ENCODE measurements at places on chromosomes 3 and 15.

GRCh38 chr3:44179246-44179645 lies 62.4 kb upstream of the TOPAZ1 start:
- no peaks in the 10 kb centered on the region for H3K27me3 ChIP-seq
- no peak overlapping the region for H3K4me3 ChIP-seq
- no peaks in the 10 kb centered on the region for H3K36me3 ChIP-seq
- H3K27ac ChIP-seq: no peak overlapping the region
- no peaks in the 10 kb centered on the region for H3K4me1 ChIP-seq

GRCh38 chr15:80020731-80021130 lies 38.7 kb upstream of the ZFAND6 start:
- H3K36me3 ChIP-seq: no peaks in the 10 kb centered on the region
- H3K27me3 ChIP-seq: no peaks in the 10 kb centered on the region
- no peak for DNase-seq
- H3K4me1 ChIP-seq: peaks cover 13% of the 10 kb centered on the region
- H3K27ac ChIP-seq: no peak overlapping the region

DNA sequence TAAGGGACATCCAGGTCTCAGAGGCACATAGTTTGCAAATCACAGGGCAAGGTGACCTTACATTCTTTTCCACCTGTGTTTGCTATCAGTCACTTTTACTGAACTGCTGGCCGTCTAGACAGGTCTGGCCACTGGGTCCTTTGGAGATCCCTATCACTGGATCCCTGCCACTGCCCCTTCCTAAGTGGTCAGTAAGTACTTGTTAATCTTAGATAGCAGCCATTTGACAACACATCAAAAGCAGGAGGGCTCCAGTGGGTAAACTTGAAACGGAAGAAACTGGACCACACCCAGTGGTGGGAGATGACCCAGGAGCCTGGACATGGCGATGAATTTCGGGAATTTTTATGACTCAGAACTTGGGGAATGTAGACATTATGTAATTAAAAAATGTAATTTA lies 28.9 kb upstream of the RASGRP1 start:
- no peaks in the 10 kb centered on the region for H3K36me3 ChIP-seq
- H3K4me1 ChIP-seq: no peaks in the 10 kb centered on the region
- DNase-seq: no peak
- H3K27me3 ChIP-seq: no peaks in the 10 kb centered on the region

DNA sequence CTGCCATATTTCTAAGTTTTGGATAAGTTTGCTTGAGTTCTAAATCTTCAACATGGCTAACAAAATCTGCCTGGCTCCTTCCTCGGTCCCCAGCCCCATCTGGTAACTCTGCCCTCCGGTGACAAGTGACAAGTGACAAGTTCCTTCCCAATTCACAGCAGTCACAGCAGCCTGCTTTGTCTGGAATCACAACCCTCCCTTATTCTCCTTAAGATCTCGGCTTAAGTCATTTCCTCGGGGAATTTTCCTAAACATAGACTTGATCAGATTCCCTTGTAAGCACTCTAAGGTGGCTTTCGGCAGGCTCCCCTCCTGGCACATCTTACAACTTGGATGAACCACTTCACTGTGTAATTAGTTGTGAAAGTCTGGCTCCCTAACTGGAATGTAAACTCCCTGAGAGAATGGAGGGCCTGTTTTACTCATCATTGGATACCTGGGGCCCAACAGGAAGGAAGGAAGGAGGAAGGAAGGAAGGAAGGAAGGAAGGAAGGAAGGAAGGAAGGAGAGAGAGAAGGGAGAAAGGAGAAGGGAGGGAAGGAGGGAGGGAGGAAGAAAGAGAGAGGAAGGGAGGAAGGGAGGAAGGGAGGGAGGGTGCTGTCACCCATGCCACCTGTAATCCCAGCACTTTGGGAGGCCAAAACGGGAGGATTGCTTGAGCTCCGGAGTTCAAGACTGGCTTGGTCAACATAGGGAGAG lies 126.4 kb downstream of the SHQ1 start:
- DNase-seq: no peak
- no peak overlapping the region for H3K4me3 ChIP-seq
- no peaks in the 10 kb centered on the region for H3K27me3 ChIP-seq
- H3K36me3 ChIP-seq: no peaks in the 10 kb centered on the region
- H3K27ac ChIP-seq: no peak overlapping the region
- no peaks in the 10 kb centered on the region for H3K4me1 ChIP-seq

- DNase-seq: no peak
- no peaks in the 10 kb centered on the region for H3K4me1 ChIP-seq
- no peak overlapping the region for H3K4me3 ChIP-seq
- H3K27me3 ChIP-seq: no peaks in the 10 kb centered on the region
- no peaks in the 10 kb centered on the region for H3K36me3 ChIP-seq
Observed at GRCh38 chr3:73868688-73869315, 244.1 kb upstream of the PDZRN3 start.

GRCh38 chr3:186669378-186670084 lies 3.7 kb downstream of the HRG start:
- H3K4me3 ChIP-seq: no peak overlapping the region
- H3K27me3 ChIP-seq: no peaks in the 10 kb centered on the region
- H3K36me3 ChIP-seq: no peaks in the 10 kb centered on the region
- no peaks in the 10 kb centered on the region for H3K4me1 ChIP-seq

DNA sequence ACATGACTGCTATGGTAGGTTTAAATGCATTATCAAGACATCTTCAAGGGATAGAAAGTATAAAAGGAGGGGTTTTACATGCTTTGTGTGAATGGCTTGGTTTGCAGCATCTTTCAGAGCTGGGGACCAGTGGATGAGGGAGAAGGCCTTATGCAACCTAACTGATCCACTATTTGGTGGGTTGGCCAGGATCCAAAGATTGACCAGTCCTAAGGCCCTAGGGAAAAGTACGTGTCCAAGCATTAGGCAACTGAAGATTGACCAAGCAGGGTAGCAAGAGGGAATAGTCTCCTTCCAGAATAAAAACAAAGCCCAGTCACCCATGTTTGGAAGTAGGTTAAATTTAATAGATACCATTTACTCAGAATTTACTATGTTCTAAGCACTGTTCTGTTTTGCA lies 509.3 kb downstream of the EPHB1 start:
- no peaks in the 10 kb centered on the region for H3K4me1 ChIP-seq
- DNase-seq: no peak
- H3K27ac ChIP-seq: no peak overlapping the region
- H3K4me3 ChIP-seq: no peak overlapping the region
